Ovary (tissue), 10 donors: ENCODE measurements at places on chromosomes 5 and 9. TPM values are rescaled to one million over a fixed set of nuclear protein-coding genes. Genes with fewer than 3 reads are reported as not detected.

DNA sequence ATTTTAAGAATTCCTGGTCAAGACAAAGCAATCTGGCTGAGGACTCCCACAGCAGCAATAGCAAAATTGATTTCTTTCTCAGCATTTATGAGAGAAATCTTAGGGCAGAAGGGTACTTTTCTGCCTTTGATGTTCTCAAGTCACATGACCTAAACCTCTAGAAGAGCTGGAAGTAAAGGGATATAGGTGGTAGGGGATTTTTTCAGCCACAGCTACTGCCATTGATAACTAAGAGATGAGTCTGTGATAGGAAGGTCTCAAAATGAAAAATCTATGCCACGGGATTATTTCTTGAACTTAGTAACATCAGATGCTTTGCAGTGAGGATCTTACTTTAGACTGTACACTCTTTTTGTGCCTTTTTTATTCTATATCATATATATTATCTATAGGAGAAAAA lies 35.6 kb downstream of the IL6ST start:
- DNase-seq = no peak

The TMED7 gene
- 69.9 TPM for total RNA-seq

DNA sequence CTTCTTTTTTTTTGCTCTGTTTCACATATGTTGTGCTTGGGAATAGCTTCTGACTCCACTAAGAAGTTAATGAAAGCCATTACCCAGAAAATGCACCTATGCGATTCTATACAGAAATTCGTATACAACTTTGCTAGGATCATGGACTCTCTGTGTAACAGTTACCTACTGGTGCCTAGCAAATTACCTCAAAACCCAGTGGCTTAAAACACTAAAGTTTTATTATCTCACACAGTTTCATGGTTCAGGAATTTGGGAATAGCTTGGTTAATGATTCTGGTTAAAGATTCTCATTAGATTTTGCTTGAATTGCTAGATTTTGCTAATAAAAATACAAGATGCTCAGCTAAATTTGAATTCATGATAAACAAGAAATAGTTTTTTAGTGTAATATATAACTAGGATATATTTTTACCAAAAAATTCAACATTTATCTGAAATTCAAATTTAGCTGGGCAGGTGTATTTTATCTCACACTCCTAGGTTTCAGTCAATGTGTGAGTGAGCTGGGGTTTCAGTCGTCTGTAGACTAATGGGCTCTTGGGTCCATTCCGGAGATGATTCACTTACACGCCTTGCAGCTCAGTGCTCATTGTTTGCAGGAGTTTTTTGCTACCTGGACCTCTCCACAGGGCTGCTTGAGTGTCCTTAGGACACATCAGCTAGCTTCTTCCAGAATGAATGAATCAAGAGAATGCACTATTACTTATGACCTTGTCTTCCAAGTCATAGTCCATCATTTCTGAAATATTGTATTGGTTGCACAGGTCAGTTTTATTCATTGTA lies 75.1 kb downstream of the MROH2B start:
- no peak for DNase-seq

The TRIP13 gene
- 2.9 TPM for total RNA-seq

DNA sequence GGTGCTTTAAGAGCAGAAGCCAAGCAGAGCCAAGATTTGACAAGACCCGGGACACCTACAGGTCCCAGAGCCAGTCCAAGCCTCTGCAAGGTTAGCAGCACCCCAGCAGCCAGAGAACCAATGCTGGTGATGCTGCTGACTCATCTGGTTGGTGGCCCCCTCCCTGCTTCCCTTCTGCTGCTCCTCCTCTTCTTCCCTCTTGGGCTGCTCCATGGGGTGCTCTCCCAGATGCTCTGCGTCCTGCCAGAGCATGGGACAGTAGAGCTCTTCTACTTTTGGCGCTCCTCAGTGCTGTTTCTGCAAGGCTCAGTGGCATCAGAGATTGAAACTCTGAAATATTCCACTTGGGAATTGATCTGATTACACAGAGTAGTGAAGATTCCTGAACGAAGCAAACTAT lies 76.1 kb upstream of the SAP30L start:
- no peak for DNase-seq

GRCh38 chr9:21696411-21696871 lies 106.0 kb upstream of the MTAP start:
- no peak for DNase-seq

DNA sequence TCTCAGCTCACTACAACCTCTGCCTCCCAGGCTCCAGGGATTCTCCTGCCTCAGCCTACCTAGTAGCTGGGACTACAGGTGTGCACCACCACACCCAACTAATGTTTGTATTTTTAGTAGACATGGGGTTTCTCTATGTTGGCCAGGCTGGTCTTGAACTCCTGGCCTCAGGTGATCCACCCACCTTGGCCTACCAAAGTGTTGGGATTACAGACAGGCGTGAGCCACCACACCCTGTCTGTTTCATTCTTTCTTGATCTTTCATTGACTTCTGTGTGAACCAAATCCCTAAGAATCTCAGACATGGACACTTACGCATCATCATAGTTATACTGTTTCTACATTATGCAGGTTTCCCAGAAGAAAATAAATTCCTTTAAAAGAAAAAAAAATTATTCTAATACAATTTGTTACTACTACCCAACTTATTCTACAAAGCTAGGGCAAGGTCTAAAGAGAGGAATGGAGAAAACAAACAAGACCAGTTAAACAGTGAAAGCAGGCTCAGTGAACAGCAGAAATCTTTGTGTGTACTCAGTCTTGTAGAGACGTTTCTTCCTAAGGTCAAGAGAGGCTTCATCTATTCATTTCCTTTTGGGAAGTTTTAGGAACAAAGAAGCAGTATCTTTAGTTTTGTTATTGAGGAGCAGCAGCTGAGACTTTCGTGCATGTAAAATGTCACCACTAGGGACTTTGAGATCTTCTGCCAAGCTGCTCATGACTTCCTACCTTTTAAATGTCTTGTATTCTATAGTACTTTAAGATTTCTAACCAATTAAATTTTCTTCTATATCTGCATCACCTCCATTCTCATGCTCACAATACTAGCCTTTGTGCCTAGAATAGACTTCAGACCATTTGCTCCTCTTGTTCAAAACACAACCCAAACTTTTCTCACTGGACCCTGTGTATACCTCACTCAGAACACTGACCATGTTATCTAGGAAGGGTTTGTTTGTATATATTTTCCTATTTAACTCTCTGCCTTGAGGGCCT lies 5.6 kb upstream of the HMGCR start:
- no peak for DNase-seq

The TMEM215 gene
- not detected for total RNA-seq

- DNase-seq = no peak
Measured at GRCh38 chr9:110076894-110077725, 130.8 kb downstream of the C9orf152 start.

GRCh38 chr5:11240293-11241190 lies 479.5 kb upstream of the DAP start:
- DNase-seq = no peak

The RUSC2 gene
- total RNA-seq = 15.7 TPM

- DNase-seq = no peak
Measured at GRCh38 chr9:118595719-118596305, 773.4 kb downstream of the BRINP1 start.

The EPB41L4B gene
- 15.1 TPM for total RNA-seq

The TYRP1 gene
- not detected for total RNA-seq

- no peak for DNase-seq
Measured at GRCh38 chr5:179805070-179805528, 1.6 kb downstream of the MGAT4B start.

GRCh38 chr5:139640421-139641115 lies 7.6 kb upstream of the CXXC5 start:
- no peak for DNase-seq

GRCh38 chr9:114150608-114151007 lies 4.7 kb upstream of the COL27A1 start:
- no peak for DNase-seq

The LCN12 gene
- 13.4 TPM for total RNA-seq

- no peak for DNase-seq
Measured at GRCh38 chr9:123378025-123378424, 22.0 kb downstream of the CRB2 start.

GRCh38 chr9:79447762-79448161 lies 124.0 kb upstream of the TLE4 start:
- no peak for DNase-seq

The SPINK13 gene
- total RNA-seq = not detected

The PCDHGA8 gene
- 2.9 TPM for total RNA-seq

DNA sequence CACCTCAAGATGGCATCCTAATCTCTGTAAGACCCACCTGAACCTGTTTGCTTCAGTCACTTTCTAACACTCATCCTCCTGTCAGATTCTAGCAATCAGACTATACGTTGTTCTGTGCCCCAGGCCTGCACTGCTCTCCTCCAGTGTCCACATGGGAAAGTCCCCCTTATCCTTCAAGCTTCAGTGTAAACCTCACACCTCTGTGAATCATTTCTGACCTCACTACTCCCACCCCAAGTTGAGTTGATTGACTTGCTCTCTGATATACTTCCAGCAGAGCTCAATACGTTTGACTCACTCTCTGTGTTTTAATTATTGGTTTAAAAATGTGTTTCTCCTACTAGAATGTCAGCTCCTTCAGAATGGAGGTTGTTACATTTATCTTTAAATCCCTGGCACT lies 240.2 kb downstream of the FBXL17 start:
- no peak for DNase-seq

The IL3 gene
- total RNA-seq = not detected

- DNase-seq = no peak
Measured at GRCh38 chr5:8842971-8843551, 702.8 kb downstream of the SEMA5A start.

The ECSCR gene
- total RNA-seq = 11.2 TPM

The IFNA21 gene
- not detected for total RNA-seq

The PAPPA gene
- total RNA-seq = 5.5 TPM

GRCh38 chr5:103424453-103425205 lies 138.0 kb downstream of the NUDT12 start:
- DNase-seq = no peak

GRCh38 chr9:130741831-130742449 lies 48.4 kb downstream of the EXOSC2 start:
- DNase-seq = no peak

The TCF7 gene
- 4.6 TPM for total RNA-seq

The STARD4 gene
- 6.2 TPM for total RNA-seq

The CRB2 gene
- total RNA-seq = 4.6 TPM

DNA sequence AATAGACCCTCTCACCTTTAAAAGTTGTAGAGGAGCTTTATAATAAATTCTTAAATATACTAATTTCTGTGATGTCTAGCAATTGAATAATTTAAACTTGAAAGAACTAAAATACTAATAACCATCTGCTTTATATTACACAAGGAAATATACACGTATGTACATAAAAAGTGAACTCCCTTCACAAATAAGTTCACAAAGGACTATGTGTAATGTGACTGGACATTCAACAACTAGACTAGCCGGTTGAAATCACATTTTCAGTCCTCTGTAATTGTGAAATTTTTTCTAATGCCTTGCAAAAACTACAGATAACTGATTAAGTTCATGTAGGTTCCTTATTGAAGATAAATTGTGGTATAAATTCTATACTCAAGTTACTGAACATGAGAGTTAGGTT lies 11.6 kb downstream of the NSA2 start:
- DNase-seq = no peak

The MARCOL gene
- not detected for total RNA-seq
